Dermis blood vessel endothelial cell (primary cell): ENCODE measurements at places on chromosomes 11 and 22.

GRCh38 chr22:37566903-37567798, 6.9 kb downstream of the CDC42EP1 start:
- DNase-seq: peak; percentile 78

GRCh38 chr11:113885897-113886296, 10.5 kb upstream of the USP28 start:
- DNase-seq: no peak

- DNase-seq: no peak
Measured at GRCh38 chr22:21829523-21829922, 37.9 kb downstream of the MAPK1 start.

DNA sequence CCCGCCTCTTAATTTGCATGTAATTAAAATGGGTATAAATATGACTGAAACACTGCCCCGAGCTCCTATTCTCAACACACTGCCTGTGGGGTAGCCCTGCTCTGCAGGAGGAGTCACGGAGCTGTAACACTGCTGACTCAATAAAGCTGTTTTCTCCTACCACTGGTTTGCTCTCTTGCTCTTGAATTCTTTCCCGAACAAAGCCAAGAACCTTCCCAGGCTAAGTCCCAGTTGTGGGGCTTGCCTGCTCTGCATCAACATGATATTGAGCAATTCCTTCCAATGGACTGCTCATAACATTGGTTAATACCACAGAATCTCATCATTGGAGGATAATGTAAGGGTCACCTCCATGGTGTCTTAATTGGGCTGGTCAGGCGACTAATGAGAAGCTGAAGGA, 114.4 kb downstream of the FBXO7 start:
- no peak for DNase-seq

DNA sequence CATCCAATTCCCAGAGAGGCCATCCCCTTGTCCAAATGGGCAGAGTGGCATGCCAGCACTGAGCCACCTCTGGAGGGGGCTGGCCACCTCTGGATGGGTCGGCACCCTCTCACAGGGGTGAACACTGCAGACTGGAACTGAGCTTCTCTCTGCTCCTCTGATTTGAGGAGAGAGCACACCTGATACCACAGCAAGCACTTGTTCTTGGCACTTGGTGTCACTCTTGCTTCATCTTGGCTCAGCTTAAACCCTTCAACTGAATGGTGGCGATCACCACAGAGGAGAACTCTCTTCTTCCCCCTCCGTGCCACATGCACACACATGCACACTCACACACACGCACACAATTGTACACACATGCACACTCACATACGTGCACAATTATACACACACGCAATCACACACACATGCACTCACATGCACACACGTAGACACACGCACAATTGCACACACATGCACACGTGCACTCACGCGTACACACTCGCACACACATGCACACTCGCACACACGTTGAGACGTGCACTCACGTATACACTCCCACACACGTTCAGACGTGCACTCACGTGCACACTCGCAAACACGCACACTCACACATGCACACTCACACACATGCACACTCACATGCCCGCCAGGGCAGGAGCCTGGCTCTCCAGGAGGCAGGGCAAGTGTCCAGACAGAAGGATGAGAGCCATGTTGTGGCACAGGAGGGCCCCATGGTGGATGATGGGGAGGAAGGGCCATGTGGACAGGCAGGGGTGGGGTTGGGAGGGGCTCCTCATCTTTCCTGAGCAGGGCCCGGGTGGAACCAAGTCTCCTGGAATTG, 23.4 kb downstream of the OVOL1 start:
- no peak for DNase-seq

- DNase-seq: no peak
Measured at GRCh38 chr11:120024046-120024445, 113.9 kb downstream of the TRIM29 start.

- no peak for DNase-seq
Measured at GRCh38 chr11:73466643-73467042, 90.4 kb downstream of the RELT start.

DNA sequence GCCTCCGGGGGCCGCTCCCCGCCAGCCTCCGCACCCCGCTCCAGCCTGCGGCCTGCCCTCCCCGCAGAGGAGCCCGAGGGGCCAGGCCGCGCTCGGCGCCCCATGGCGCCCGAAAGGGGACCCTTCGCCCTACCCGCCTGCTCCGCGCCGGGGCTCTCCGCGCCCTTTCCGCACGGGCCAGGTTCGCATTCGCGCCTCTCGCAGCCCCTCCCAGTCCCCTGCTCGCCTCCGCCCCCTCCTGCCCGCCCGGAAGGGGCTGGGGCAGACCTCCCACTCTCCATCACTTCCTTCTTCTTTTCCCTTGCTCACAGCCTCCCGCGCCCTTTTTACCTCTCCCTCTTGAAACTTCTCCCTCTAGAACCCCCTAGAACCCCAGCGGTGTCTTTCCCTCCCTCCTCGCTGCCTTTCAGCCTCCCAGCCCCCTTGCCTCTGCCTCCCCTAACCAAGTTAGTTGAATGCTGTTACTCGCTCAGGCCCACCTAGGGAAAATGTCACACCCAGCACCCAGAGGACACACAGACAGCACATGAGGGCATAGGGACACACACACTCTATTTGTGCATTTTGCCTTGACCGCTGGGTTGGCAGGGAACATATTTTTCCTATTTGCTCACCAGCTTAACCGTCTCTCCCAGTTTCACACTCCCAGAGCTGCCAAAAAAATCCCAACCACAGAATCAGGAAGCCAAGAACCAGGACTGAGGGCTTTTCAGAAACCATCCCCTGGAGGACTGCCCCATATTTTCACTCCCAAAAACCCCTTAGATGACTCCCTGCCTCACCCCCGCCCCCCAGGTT, at the start of gene SLC43A3:
TSS of gene SLC43A3 (minus strand) at position 193 of the 798 bp plus-strand sequence. CDS start 949 bp downstream, outside the sequence.
- peak; percentile 45 for DNase-seq

DNA sequence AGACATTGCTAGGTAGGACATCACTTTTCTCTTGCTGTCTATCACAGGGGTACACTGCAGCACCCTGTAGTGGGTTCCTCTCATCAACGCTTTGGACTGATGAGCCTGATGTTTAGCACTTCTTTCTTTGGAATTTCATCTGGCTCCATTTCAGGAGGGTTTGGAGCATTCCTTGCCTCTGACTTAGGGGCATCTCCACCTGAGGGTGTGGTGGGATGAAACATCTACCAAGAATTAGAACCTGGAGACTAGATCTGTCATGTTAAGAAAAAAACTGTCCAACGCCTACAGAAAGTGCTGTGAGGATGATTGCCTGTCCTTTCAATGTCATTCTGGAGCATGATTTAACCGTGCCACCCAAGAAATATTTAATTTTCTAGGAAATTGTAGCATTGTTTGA, 648.4 kb downstream of the ETS1 start:
- DNase-seq: no peak

GRCh38 chr11:130907229-130907628, 9.1 kb downstream of the SNX19 start:
- no peak for DNase-seq

GRCh38 chr11:35303596-35304385, 115.6 kb downstream of the SLC1A2 start:
- DNase-seq: no peak

DNA sequence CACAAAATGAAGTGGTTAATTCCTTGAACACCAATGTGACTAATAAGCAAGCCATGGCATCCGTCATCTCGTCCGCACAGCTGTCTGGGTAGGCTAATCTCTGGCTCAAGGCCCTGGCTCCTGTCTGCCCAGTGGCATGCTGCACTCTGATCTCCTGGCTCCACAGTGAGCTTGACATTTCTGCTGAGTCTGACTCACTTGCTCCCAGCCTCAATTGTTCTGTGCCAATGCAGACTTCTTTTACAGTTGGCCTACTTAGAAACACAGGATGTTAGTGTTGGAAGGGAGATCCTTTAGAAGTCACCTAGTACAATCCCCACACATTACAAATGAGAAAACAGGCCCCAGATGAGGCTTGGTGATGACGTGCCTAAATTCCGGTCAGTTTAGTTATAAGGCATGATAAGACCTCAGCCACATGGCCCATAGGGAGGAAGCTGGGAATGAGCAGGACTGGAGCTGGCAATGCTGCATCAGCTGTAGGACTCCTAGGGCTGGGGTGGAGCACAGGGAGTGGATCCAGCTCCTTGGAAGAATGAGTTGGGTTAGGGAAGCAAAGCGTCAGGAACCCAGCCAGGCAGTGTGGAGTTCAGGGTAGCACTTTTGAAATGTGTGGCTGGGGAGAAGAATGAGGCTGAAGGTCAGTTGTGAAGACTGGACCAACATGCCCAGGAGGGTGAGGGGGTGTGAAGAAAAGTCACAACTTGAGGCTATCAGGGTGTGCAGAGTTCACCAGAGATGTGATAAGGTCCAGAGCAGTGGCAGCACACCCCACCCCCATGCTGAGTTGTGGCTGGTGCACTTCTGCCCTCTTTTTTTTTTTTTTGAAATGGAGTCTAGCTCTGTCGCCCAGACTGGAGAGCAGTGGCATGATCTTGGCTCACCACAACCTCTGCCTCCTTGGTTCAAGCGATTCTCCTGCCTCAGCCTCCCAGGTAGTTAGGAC, 70.2 kb upstream of the EED start:
- peak; percentile 99 for DNase-seq

GRCh38 chr11:134761926-134762247, 349.8 kb upstream of the B3GAT1 start:
- no peak for DNase-seq
